Urothelium cell line (cell line): ENCODE measurements at places on chromosomes 3 and 15.

DNA sequence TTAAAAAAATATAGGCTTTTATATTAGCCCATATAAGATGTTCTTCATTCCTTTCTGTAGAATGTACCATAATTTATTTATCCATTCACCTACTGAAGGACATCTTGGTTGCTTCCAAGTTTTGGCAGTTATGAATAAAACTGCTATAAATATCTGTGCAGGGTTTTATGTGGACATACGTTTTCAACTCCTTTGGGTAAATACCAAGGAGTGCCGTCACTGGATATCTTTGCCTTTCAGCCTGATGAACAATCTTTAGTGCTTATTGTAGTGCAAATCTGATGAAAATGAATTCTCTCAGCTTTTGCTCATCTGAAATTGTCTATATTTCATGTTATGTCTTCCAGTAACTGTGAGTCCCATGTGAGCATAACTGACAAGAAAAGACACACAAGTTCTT, 26.6 kb upstream of the BLM start:
- no peak for DNase-seq

- DNase-seq = no peak
Observed at GRCh38 chr15:80594091-80594889, 100.8 kb upstream of the ABHD17C start.

DNA sequence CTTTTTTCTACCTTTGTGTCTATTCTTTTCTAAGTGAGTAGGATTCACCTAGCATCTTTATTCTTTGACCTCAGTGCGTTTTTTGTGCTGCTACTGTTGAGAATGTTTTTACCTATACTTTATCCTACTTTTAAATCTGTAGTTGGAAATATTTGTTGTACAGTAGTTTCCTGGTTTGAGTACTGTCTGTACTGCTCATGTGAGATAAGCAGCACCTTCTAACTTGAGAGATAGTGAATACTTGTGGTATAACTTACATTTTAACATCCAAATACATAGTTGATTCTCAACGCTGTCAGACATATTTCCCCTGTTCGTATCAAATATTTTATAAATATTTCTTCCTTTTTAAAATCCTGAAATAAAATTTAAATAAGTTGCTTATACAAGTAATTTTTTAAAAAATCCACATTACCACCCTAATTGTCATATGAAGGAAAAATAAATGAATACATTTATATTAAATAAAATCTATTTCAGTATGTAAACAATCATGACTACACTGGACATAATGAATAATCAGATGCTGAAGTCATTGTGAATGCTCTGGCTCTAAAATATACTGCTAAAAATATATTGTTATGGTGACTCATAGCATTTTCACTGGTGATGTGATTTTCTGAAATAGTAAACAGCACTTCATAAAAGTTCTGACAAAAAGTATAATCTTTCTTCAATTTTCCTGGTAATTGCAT, 17.4 kb downstream of the ATP11B start:
- no peak for DNase-seq

GRCh38 chr3:9397906-9398699, 688 bp downstream of the SETD5 start:
- peak; percentile 11 for DNase-seq

DNA sequence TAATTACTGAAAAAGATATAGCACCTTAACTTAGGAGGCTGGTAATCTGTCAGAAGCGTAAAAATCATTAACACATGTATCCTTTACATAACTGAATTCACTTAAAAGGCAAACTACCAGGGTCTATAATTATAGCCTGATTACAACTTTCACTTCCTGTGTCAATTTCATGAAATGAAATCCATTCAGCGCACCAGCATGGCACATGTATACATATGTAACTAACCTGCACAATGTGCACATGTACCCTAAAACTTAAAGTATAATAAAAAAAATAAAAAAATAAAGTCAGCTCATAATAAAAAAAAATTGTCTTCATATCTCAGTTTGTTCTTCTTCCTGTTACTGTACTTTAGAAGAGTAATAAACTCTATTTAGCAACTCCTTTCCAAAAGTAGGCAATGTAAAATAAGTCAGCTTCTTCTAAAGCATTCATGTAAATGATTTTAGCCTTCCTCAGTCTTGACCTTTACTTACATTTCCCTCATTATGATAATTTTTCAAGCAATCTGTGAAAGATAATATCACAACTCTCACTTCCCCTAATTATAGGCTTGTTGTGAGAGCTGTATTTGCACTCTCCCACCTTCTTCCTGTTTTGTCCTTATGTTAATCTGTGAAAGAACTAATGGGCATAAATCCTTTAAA, 50.1 kb downstream of the KBTBD8 start:
- no peak for DNase-seq

- DNase-seq = no peak
Observed at GRCh38 chr15:81052046-81052445, 51.3 kb downstream of the TLNRD1 start.
